SJSA1 (cell line): ENCODE measurements at places on chromosomes 16 and 17.

GRCh38 chr17:77214743-77215142 is 74.0 kb downstream of the SEC14L1 start:
- DNase-seq, result peak; percentile 53

DNA sequence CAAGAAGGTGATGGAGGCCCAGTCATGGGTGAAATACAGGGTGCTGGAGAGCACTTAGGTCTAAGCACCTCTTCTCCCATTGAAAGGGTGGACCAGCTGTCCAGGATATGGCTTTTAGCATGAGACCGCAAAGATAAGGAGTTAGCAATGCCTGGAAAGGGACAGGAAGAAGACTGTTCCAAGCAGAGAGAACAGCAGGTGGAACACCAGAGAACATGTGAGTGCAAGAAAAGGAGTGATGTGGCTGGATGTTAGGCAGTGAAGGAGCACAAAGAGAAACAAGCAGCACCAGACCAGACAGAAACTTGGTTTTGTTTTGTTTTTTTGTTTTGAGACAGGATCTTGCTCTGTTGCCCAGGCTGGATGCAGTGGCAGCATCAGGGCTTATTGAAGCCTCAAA is 45.4 kb upstream of the CCL1 start:
- no peak for DNase-seq

DNA sequence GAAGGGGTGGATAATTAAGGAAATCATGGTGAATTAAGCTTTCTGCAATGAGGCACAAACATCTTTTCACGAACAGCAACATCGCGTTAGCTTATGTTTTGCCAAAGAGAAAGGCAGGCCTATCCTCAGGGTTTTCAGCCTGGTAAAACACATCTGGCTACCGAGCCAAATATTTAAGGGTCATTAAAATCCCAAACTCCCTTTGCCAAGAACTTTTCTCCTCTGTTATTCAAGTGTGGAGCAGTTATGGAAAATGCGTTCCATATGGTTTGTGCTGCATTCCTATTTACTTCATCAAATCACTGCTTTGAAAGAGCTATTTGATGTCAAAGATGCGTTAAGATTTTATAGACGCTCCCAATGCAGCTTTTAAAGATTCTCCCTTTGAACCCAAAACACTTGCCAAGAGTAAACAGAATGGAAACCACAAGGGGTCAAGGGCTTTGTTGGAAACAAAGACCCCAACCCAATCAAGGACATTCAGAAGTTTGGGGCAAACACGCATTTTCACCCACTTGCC is 308.3 kb upstream of the CDH5 start:
- DNase-seq, result no peak

- no peak for DNase-seq
Measured at GRCh38 chr17:48751733-48752398, 23.3 kb upstream of the HOXB13 start.

- DNase-seq, result no peak
Measured at GRCh38 chr17:11625878-11626277, 27.6 kb downstream of the DNAH9 start.

DNA sequence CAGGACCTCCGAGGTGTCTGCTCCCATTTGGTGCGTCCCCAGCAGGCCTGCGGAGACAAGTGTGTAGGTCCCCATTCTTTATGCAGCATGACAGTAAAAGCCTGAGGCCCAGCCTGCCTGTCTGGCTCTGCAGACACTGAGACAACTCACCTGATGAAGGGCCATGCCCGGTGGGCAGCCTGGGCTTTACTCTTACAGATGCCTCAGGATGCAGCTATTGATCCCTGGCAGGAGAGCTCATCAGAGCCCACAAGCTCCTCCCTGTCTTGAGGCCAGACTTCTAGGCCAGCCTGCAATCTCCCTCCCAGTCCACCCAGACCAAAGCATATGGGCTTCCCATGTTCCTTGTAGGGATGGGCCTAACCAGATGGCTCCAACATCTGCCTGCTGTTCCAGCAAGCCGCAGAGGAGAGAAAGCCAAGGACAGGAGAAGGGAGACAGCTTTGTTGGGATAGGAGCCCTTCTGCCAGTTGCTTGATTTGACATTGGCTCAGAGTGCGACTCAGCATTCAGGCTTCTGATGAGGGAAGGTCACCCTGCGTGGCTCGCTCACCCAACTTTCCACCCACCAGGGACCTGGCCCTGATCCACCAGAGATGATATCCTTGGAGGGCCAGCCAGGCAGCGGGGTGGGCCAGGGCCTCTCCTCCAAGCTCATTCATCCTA is 87.5 kb downstream of the SOCS1 start:
- DNase-seq, result no peak

DNA sequence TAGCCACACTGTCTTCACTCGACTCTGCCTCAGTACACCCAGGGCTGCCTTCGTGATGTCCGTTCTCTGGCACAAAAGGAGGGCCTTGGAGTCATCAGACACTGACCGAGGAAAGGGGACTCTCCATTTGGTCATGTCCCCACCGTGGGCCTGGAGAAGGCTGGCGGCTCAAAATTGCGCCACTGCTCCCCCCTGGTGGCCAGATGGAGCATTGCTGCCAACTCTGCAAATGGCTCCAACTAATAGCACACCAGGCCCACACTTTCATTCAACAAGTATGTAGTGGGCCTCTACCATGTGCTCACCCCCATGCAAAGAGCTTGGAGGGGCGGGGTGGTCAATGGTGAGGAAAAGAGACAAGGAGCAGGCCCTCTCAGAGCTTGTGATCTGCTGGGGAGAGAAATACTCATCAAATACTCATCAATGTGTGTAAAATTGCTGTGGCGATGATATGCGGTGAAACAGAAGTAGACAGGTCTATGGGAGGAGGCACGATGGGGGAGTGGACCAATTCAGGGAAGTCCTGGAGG is 5.2 kb upstream of the GRIN2C start:
- DNase-seq, result peak; percentile 77

GRCh38 chr16:78368121-78369102 is 269.0 kb downstream of the WWOX start:
- no peak for DNase-seq

- DNase-seq, result no peak
Measured at GRCh38 chr17:79255456-79255855, 180.8 kb downstream of the ENGASE start.

GRCh38 chr16:56551796-56552738 is 12.8 kb upstream of the MT4 start:
- DNase-seq, result no peak
